ENCODE measurements at places on chromosomes 2 and 18.

- DNase-seq: no peak
Observed at GRCh38 chr2:82853299-82853698, 1605.8 kb downstream of the SUCLG1 start.

GRCh38 chr2:212451786-212452231 is 86.8 kb downstream of the ERBB4 start:
- no peak for DNase-seq

DNA sequence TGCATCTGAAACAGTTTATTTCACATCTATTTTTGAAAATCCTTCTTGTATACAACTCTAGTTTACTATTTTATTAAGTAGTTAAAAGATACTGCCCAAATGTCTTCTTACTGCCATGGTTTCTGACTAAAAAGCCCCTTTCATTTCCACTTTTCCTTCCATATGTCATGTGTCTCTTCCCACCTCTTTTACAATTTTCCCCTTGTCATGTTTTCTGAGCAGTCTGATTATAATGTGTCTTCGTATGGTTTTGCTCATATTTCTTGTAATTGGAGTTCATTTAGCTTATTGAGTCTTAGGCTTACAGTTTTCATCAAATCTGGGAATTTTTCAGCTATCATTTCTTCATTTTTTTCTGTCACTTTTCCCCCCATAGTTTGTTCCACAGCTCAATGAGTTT is 813.9 kb upstream of the GYPC start:
- no peak for DNase-seq

DNA sequence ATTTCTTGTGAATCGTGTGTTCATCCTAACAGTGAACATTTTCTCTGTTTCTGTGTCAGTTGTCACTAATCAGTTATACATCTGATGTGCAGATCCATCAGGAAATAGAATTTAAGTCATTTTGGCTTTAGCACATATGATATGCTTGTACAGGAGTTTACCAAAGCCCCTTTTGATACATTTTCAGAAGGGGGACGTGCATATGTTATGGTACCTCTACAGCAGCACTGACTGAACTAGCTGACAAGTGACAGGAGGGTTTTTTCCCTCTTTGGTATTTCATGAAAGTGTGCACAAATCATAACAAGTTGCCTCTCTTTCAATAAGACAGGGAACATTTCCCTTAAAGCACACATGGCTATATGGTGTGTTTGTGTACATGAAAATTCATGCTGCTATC is 536.5 kb downstream of the PLCL1 start:
- no peak for DNase-seq

DNA sequence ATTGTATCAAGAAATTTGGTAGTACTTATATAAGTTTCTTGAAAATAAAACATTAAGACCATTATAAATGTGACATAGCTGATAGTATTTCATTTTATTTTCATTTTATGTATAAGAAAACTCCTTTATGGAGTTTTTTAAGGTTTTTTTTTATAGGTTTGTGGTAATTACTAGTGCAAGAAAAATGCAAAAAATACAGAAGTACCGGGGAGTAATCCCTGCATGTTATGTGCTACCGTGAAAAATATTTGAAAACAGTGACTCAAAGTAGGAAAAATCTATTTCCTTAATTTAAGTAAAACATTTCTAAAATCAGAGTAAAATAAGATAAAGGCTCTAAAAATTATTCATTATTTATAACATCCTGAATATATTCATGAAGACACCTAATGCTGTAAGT is 21.6 kb downstream of the ZSWIM2 start:
- DNase-seq: no peak

- no peak for DNase-seq
Observed at GRCh38 chr18:59498506-59499086, 139.5 kb upstream of the LMAN1 start.

GRCh38 chr2:109171444-109172334 is 42.7 kb downstream of the SH3RF3 start:
- no peak for DNase-seq

GRCh38 chr2:30266051-30266621 is 34.8 kb downstream of the LBH start:
- peak; percentile 30 for DNase-seq

DNA sequence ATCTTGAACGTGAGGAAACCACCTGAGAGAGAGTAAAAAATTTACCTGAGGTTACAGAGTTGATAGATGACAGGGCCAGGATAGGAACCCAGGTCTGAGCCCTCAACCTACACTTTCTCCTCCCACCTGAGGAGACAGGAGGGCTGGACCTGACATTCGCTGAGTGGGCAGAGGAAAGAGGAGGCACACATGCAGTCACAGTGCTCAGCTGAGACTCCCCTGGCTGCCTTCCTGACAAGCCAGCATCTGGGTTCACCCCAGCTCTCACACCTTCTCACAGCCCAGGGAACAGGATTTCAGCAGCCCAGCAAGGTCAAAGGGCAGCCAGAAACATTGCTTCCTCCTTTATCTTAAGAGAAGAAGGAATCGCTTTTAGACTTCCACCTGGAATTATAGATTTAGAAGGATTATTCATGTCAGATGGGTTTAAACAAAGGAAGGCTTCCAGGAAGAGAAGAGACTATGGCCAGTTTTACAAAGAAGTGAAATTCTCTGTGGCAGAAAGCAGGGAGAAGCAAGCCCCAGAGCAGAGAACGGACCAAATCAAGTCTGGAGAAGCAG is 18.1 kb upstream of the PKDCC start:
- no peak for DNase-seq

- DNase-seq: no peak
Observed at GRCh38 chr2:1757567-1757966, 13.3 kb upstream of the PXDN start.

DNA sequence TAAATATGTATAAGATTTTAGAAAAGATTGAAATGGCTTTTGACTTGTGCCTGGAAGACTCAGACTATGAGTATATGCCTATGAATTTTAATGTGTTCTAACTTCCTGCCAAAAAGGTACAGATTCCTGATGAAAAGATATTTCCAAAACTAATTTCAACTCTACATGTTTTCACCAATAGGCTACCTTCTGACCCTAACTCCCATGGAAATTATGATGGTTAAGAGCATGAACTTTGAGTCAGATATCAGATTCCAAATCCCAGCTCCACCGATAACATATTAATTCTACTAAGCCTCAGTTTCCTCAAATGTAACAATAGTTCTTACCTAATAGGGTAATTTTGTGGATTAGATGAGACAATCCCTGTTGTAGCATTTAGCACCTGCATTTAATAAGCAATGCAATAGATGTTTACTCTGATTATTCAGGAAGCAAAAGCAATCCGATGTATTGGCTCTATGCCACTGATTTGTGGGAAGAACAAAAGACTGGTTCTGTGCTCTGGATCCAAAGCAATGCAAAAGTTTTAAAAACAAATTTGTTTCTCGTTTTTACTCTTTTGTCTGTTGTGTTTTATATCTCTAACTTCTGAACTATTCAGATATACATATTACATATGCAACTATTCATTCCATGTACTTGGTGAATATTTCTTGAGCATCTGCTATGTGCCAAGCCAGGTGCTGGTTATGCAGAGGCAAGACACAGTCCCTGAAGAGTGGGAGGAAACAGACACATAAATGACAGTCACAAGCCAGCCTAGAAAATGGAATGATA is 115.4 kb downstream of the GATA6 start:
- DNase-seq: no peak

- DNase-seq: no peak
Observed at GRCh38 chr18:37534627-37535026, 31.0 kb downstream of the CELF4 start.

- DNase-seq: no peak
Observed at GRCh38 chr2:174446531-174446930, 40.3 kb downstream of the GPR155 start.

- DNase-seq: no peak
Observed at GRCh38 chr2:290090-290722, 2.3 kb upstream of the ALKAL2 start.

DNA sequence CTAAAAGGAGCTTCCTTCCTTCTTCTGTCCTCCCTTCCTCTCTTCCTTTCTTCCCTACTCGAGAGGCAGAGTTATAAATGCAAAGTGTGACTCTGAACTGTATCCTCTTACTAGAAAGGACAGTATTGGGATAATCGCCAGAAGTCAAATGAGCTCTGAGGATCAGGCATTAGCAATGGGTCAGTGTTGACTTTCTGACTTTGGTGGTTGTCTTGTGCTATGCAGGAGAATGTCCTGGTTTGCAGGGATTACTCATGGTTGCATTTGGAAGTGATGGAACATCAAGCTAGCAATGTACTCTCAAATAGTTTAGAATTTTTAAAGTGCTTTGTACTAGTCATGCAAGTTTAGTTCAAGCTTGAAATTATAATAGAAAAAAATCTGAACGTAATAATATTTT is 115.6 kb downstream of the TXNL1 start:
- DNase-seq: no peak

DNA sequence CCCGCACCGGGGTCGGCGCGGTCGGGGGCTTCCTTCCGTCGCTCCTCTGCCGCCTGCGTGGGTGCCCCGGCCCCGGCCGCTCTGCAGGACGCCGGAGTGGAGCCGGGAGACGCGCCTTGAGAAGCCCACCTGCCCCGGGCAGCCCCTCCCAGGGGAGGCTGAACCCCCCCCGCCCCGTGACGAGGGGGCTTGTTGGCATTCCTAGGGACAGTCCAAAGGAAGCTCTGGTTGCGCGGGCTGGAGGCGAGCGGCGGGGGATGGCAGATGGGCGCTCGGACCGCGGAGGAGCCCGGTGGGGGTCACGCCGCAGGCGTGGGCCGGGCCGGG is 133.5 kb upstream of the MGAT5 start:
- no peak for DNase-seq

DNA sequence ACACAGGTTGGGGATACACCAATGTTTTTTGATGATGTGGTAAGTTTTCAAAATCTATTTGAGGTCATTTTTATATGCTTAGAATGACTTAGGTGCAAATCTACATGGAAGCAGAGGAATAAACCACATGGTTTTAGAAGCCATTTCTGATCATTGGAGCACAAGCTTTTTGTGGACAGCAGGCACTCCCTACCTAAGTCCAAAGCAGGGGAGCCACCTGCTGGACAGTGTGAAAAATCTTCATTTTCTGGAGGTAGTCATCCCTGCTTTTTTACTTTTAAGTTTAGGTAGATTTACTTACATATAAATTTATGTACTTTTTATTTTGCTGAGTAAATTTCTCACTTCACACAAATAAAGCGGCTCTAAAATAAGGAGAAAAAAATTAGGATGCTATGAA is 323.2 kb downstream of the PLCL1 start:
- DNase-seq: peak; percentile 30
